ENCODE measurements at places on chromosomes 6 and 20.

DNA sequence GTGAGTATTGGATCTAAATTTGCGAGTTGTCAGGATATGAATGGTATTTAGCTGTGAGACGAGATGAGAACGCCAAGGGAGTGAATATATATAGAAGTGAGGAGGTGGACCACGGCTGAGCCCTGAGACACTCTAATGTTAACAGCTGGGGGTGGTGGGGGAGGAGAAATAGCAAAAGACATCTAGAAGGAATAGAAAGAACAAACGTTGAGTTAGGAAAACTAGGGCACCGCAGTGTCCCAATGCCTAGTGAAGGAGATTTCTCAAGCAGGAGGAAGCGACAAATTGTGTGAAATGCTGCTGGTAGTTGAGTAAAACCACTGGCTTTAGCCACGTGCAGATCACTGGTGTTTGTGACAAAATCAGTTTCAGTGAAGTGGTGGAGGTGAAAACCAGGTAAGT, 56.9 kb downstream of the CD164 start:
- no peak for DNase-seq

GRCh38 chr20:48716086-48716485, 111.7 kb downstream of the PREX1 start:
- DNase-seq, result no peak

- DNase-seq, result no peak
Observed at GRCh38 chr20:20366551-20366875, 1.4 kb upstream of the INSM1 start.

DNA sequence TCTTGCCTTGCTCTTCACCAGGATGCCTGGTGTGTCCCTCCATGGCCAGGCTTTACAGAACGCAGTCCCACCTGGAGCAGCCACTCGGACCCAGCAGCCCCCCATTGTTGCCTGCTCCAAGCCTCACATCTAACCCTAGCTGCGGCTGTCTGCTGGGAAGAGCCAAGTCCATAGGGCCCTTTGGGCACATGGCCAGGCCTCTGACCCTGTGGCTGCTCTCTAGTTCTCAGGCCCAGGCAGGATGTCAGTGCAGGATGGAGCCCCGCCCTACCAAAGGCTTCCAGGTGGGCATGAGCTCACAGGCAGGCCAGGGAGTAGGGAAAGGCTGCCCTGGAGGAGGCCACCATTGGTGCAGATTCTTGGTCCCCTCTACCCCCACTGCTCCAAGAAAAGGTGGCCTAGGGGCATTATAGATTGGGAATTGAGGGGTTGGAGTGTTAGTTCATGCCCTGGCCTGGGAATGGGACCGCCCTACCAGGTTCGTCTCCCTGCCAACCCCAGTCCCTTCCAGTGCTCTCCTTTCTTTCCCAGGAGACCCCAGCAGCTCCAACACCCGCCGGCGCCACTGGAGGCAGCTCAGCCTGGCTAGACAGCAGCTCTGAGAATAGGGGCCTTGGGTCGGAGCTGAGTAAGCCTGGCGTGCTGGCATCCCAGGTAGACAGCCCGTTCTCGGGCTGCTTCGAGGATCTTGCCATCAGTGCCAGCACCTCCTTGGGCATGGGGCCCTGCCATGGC, 18.7 kb downstream of the MAVS start:
- no peak for DNase-seq

DNA sequence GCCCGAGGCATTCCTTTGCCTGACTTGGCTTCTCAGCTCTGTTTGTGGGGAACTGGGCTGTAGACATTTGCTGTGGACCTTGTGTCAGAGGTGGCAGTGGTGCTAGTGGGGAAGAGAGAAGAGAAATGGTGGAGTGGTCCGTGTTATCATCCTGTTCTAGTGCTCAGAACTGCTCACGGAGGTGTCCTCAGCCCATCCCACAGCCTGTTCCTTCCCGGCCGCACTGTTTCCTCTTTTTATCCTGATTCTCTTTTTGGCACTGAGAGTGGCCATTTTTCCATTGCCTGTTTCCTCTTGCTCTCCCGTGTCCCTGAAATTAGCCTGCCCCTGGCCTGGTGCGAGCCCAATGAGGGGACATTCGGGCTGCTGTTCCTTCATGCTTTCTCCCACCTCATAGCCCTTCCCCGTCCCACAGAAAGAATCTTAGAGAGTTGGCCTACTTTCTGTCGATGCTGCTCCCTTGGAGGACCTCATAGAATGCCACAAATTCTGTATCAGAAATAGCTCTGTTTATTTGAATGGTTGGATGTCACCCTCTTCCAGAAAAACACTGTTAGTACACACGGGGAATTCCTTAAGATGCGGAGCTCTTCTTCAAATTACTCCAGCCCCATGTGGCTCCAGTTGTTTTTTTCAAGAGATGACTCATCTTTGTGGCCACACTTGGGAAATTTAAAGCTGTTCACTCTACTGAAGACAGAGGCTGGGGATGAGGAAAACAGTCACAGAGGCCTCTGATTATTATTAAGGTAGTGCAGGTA, 26.1 kb downstream of the FARS2 start:
- no peak for DNase-seq

DNA sequence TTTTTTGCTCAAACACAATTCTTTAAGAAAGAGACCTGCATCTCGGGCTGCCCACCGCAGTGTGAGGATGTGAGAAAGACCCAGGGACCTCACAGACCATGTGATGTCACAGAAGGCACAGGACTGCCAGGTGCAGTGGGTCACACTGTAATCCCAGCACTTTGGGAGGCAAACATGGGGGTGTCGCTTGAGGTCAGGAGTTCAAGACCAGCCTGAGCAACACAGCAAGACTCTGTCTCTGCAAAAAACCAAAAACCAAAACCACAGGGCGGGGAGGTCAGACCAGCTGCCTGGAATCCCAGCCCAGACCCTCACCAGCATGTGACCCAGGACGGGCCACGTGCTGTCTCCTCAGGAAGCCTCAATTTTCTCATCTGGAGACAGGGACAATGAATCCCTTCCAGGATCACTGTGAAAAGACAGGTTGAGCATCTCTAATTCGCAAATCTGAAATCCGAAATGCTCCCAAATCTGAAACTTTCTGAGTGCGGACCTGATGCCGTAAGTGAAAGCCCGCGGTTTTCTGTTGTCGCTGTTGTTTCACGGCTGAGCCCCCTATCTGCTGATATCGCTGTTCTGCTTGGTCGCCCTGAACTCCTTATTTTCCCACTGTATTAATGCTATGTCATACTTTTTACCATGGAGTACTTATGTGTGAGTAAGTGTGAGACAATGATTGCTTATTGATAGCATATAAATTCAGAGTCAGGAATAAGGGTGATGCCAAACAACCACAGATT, 159.5 kb upstream of the PTPN1 start:
- no peak for DNase-seq

DNA sequence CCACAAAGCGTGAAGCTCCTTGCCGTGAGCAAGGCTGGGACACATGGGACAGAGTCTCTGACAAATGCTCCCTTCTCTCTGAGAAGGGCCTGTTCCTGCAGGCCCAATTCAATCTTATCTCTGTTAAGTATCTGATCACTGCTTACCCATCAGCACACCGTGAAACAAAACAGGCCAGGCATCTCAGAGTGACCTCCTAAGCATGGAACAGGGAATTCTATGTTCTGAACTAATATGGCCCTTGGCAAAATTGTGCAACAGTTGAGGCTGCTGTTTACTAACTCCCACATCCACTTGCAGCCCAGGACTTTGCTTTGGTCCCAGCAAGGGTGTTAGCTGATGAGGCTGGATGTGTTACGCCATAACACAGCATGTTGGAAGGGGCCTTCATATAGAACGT, 79.2 kb downstream of the GCLC start:
- no peak for DNase-seq

GRCh38 chr20:58514321-58515232, 622 bp downstream of the APCDD1L start:
- no peak for DNase-seq

GRCh38 chr20:61771805-61772350, 293.8 kb downstream of the TAF4 start:
- no peak for DNase-seq

DNA sequence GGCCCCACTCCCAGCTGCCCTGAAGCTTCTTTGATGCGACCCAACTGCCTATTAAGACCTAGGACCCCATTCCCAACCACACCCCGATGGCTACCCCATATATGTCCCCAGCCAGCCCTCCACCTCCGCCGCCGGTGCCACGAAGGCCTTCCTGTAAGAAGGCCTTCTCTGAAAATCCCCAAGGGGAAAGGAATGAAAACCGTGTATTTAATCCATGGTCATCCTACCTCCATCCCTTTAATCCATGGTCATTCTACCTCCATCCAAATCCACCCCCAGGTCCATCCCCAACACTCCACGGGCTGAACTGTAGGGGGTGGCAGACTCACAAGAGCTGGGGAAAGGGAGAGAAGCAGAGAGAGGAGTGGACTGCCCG, 545 bp upstream of the VSX1 start:
- DNase-seq, result no peak

- DNase-seq, result no peak
Observed at GRCh38 chr20:23391707-23392310, 29.5 kb downstream of the NAPB start.

GRCh38 chr20:34040300-34040995, 46.7 kb downstream of the RALY start:
- no peak for DNase-seq

- no peak for DNase-seq
Observed at GRCh38 chr6:35170891-35171290, 29.8 kb upstream of the TCP11 start.

DNA sequence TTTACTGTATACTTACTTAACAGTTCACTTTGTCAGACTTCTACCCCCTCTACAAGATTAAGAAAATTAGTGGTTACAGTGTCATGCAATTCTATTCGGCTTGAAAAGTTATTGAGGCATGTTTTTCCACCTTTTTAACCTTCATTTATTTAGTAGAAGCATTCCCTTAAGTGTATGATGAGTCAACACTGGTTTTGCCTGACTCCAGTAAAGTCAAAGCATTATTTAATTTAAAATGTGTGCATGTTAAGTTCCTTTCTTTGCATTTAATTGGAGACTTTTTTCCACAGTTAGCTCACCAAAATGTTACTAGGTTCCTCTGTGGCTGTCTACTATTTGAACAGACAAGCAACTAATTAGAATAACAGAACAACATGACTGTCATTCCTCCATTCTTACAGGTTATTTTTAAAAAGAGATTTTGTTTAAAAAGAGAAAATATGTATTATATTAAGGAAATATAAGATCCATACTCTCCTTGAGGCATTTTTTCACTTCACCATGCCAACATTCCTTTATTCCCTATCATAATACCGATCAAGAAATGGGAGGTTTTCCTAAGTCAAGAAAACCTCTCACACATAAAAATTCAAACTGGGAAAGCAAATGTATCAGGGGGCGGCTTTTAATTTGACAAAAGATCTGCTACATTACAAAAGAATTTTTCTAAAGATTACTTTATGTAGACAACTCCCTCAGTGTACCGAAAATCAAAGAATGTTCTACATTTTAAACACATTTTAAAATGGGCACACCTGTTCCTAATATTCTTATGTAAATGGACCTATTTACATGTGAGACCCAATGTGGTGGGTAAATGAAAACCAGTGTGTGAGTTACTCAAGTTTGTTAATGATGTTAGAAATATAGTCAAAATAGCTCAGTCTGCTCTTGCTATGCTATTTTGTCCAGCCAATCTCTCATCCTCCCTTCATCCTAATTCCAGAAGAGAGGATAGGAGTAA, 361.2 kb downstream of the UTRN start:
- no peak for DNase-seq

DNA sequence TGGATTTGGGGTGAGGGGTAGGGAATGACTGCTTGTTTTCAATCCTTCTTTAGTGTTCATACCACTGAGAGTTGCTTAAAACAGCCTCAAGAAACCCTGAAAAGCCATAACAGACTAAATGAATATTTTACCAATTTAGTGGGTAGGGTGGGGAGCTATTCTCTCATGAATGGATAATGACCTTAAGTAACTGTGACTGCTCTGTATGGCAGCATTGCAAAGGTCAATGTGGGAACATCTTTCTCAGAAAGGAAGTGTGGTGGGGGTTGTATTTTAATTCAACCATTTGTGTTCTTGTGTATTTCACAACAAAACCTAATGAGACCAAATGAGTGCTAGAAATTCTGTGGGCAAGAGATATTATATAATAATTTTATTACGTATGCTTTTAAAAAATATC, 55.7 kb downstream of the PHACTR2 start:
- no peak for DNase-seq

GRCh38 chr6:5280920-5281319, 19.6 kb downstream of the FARS2 start:
- DNase-seq, result no peak

DNA sequence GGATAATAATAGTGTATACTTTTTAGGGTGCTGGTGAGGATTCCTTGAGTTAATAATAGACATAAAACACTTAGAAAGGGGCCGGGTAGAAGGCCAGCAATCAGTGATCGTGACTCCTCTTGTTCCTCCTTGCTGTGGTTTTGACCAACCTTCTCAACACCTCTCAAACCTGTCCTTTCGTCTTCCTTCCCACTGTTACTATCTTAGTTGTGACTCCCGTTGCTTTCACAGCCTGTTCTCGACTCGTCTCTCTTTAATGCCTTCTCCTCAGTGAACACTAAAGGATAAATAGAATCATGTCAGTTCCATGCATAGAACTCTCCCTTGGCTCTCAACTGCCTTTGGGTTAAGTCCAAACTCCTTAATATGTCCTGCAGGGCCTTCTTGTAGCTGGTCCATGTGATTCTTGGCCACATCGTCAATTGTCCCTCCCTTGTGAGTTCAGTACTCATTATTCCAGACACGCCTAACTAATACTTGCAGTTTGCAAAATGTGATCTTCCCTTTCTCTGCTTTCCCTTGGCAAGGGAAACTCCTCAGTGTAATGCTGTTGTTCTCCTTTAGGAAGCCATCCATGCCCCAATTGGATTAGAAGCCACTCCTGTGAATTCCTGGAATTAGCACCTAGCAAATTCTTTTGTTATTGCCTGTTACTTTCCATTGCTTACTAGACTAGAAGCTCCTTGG, 164.9 kb downstream of the UTRN start:
- DNase-seq, result no peak

- DNase-seq, result no peak
Observed at GRCh38 chr6:88708197-88708744, 255.1 kb downstream of the RNGTT start.

DNA sequence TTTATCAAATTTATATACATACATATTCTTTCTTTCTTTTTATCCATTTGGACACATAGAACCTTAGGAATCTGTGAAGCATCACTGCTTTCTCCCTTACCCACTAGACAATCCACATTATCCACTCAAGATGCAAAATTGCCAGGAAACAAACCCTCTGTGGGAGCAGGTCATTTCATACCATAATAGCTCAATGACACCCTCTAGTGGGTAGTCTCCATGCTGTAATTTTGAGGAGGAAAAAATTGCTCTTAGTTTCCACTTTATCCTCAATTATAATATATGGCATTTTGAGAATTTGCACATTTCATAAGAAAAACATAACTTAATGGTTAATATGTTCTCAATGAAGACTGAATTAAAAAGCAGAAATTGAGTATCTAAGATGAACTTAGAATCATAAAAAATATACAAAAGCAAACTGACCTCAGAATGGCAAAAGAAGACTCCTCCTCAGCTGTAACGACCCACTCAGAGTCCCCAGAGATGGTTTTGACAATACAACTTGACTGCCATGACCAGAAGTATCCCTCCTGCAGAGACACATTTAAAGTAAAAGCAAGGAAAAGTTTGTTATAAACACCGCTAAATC, 164.1 kb downstream of the FRK start:
- peak; percentile 36 for DNase-seq

GRCh38 chr20:5612581-5613301, 137.5 kb upstream of the SHLD1 start:
- no peak for DNase-seq

GRCh38 chr6:30841644-30842504, 42.4 kb upstream of the DDR1 start:
- DNase-seq, result no peak

- DNase-seq, result no peak
Observed at GRCh38 chr20:39654171-39654570, 692.0 kb downstream of the DHX35 start.

GRCh38 chr20:44711237-44711636, 3.9 kb upstream of the CCN5 start:
- DNase-seq, result no peak
